Sigmoid colon (tissue), 7 donors: ENCODE measurements at places on chromosomes 7 and 10. TPM values are rescaled to one million over a fixed set of nuclear protein-coding genes. Genes with fewer than 3 reads are reported as not detected.

- H3K4me3 ChIP-seq, result no peak overlapping the region
- DNase-seq, result no peak
Measured at GRCh38 chr7:154212861-154213260, 160.7 kb downstream of the DPP6 start.

GRCh38 chr10:132728321-132728720 lies 57.6 kb downstream of the NKX6-2 start:
- H3K4me3 ChIP-seq, result no peak overlapping the region
- peaks cover 9% of the 10 kb centered on the region for H3K36me3 ChIP-seq
- DNase-seq, result no peak
- H3K27me3 ChIP-seq, result no peaks in the 10 kb centered on the region

Gene OR13A1
- total RNA-seq, result not detected

DNA sequence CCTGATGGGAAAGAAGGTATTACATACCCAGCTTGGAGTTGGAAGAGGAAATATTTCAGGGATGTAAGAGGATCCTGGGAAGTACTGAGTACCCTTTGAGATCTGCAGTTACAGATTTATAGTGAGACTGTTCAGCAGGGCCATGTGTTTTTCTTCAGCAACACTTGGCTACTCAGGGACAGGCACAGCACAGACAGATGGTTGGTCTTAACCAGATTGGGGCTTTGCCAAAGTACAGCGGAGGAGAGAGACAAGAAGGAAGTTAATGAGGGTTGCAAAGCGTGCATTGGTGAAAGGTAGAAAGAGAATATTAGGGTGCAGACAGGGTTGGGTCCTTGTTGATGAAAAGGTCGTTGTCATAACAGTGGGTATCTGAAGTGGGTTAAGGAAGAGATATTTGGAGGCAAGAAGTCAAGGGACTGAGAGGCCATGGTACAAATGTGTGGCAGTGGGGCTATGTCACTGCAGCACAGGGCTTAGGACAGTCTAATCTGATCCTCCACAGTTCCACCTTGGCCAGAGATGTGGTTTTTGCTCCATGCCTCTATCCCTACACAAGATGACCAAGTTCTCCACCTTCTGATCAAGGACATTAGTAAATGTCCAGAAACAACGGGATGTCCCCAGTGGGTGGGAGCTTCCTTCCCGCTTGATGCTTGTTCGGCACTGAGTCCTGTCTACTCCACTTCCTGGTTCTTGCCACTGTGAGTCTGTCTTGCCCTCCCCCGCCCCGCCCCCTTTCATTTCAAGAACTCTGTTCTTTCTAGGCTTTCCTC lies 18.9 kb upstream of the DNAJC1 start:
- DNase-seq, result no peak
- no peak overlapping the region for H3K27ac ChIP-seq
- no peaks in the 10 kb centered on the region for H3K36me3 ChIP-seq
- H3K4me3 ChIP-seq, result no peak overlapping the region

Gene FASTK
- 80.0 TPM for total RNA-seq

DNA sequence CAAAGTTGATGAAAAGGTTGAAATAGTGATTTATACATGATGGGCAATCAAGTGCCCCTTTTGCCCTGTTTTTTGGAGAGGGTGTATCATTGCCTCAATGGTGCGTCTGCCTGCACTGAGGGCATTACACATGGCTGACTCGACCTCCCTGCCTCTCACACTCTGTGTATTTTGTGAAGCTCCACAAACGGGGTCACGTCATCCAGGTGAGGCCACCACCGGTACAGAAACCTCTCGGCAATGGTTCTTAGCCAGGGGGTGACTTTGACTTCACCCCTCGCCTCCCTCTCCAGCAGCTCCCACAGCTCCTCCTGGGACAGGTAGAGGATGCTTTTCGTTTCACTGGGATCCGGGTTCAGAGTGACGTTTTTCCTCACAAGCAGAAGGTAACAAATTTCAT lies 6.3 kb downstream of the IDI2 start:
- no peak overlapping the region for H3K27ac ChIP-seq
- no peak for DNase-seq
- H3K36me3 ChIP-seq, result peaks cover 46% of the 10 kb centered on the region
- H3K4me3 ChIP-seq, result no peak overlapping the region
- no peaks in the 10 kb centered on the region for H3K27me3 ChIP-seq

GRCh38 chr7:127158659-127159058 lies 94.1 kb downstream of the GRM8 start:
- no peak overlapping the region for H3K27ac ChIP-seq
- DNase-seq, result no peak
- H3K4me3 ChIP-seq, result no peak overlapping the region
- H3K36me3 ChIP-seq, result no peaks in the 10 kb centered on the region
- H3K27me3 ChIP-seq, result no peaks in the 10 kb centered on the region

- H3K27me3 ChIP-seq, result no peaks in the 10 kb centered on the region
- H3K4me3 ChIP-seq, result no peak overlapping the region
- peaks cover 51% of the 10 kb centered on the region for H3K4me1 ChIP-seq
Measured at GRCh38 chr7:47484457-47484856, 97.5 kb downstream of the TNS3 start.

Gene DPYSL4
- total RNA-seq, result 0.55 TPM
